ENCODE measurements at places on chromosomes 7 and 10.

DNA sequence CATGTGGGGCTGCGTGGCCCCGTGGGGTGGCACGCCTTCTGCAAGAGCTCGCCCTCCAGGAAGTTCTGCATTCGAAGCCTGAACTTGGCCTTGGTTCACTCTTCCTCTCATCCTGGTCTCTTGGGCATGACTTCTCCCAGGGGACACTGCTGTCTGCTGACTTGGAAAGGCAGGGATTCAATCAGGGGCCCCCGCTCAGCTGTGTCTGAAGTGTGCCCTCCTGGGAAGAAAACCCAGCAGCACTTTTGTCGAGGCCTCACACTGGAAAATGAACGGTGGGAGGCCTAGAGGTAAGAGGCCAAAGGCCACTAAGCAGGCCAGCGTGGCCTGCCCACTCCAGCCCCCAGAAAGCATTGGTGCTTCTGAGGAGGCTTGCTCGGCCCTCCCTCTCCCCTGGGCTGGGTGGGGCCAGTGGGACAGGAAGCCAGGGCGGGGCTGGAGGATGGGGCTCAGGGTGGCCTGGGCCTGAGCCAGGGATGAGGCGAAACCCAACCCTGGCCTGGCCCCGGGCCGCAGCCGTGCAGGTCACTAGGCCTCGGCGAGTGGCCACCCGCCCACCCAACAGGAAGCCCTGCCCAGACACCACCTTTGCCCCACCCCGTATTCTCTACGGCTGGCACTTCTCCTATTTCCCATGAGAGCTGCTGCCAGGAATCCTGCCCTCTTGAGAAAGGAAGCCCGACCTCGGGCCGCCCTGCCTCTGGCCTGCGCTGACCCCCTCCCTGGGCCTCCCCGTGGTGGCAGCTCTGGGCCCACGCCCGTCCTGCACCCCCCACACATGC, 81.1 kb downstream of the ZMIZ1 start:
- peaks cover 64% of the 10 kb centered on the region for H3K4me1 ChIP-seq
- H3K4me3 ChIP-seq: no peak overlapping the region
- H3K36me3 ChIP-seq: no peaks in the 10 kb centered on the region
- DNase-seq: peak; percentile 22
- H3K27ac ChIP-seq: peak overlapping the region; percentile 45

DNA sequence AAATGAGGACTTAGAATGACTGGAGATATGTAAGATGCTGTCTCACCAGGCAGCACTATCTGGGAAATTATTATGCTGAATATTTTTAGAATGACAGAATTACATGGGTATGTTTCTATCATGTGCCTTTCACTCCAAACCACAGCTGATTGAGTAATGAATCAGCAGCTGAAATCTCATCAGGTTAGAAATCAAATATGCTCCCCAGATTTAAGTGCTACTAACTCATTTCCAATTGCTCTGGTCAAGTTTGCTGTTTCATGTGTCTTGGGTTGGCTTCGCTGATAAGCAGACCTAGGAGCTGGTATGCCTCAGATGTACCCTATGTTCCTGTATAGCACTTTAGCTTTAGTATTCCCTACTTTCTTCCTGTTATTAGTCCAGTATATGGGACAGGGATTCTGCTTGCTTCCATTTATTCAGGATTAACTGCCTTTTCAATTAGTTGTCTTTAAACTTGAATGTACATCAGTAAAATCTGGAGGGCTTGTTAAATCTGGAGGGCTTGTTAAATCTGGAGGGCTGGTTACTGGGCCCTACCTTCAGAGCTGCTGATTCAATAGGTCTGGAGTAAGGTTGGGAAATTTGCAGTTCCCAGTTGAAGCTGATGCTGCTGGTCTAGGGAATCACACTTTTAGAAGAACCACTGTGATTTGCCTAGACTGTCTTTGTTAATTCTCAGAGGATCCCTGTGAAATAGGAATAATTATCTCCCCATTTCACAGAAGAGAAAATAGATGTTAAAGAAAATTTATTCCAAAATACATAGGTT, 172.9 kb downstream of the DKK1 start:
- H3K27me3 ChIP-seq: no peaks in the 10 kb centered on the region
- DNase-seq: no peak
- H3K4me1 ChIP-seq: no peaks in the 10 kb centered on the region
- no peak overlapping the region for H3K27ac ChIP-seq

DNA sequence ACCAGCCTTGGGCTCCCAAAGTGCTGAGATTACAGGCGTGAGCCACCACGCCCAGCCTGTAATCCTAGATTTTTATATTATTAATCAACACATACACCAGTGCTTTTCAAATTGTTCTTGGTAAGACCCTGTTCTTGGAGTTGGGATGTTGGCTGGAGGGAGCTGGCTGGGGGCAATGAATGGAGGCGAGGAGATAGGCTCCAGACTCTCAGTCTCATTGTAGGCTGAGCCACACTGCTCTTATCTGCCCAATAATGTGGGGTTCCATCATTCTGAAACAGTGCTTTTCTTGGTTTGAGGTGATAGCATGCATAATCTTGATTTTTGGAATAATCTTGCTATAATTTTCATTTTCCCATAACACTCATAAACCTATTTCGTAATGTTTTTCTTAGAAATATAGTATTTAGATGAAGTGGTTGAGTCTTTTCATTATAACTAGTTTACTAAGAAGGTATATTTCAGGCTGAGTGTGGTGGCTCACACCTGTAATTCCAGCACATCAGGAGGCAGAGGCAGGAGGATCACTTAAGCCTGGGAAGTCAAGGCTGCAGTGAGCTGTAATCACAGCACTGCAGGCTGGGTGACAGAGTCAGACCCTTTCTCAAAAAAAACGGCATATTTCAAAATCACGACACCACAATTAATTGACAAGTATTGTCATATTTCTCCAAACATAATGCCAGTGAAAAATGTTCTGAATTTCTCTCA, 65.1 kb upstream of the LYZL2 start:
- peaks cover 4% of the 10 kb centered on the region for H3K4me1 ChIP-seq
- H3K27me3 ChIP-seq: no peaks in the 10 kb centered on the region
- no peaks in the 10 kb centered on the region for H3K36me3 ChIP-seq
- DNase-seq: no peak
- no peak overlapping the region for H3K27ac ChIP-seq

DNA sequence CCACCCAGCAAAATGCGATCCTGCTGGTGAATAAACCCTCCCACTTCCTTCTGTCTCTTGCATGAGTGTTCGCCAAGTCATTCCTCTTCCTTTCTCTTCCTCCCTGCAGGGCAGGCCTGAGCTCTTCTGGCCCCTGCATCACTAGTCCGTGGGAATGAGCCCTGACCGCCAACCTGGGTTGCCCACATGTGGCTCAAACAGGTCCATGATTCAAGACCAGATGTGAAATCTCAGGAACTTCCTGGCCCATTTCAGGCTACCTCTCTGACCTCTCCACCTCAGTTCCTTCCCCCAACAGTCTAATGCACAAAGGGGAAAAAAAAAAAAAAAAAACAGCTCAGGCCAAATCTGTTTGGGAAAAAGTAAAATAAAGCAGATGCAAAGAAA, 5.4 kb upstream of the YWHAG start:
- no peak overlapping the region for H3K4me3 ChIP-seq
- no peak overlapping the region for H3K27ac ChIP-seq
- no peaks in the 10 kb centered on the region for H3K27me3 ChIP-seq

All from T-cell (primary cell).